ENCODE measurements at places on chromosomes 13 and 19. TPM values are rescaled to one million over a fixed set of nuclear protein-coding genes. Genes with fewer than 3 reads are reported as not detected.

Gene SLC6A16
- total RNA-seq: 0.98 TPM

Gene SMG9
- 111 TPM for total RNA-seq

Gene RASGRP4
- total RNA-seq: 0.30 TPM

Gene C5AR2
- total RNA-seq: not detected

Gene ZNF709
- 1.9 TPM for total RNA-seq

Gene KIR3DL2
- total RNA-seq: not detected

Gene BCAM
- not detected for total RNA-seq

Gene ERICH6B
- total RNA-seq: not detected

Gene NDUFA7
- 95.9 TPM for total RNA-seq

Gene SMIM17
- not detected for total RNA-seq

Gene CGB8
- not detected for total RNA-seq

Gene B3GNT3
- total RNA-seq: 0.19 TPM

Gene PTGIR
- 16.3 TPM for total RNA-seq

GRCh38 chr13:20337884-20338551 is 105.9 kb upstream of the GJB6 start:
- no peak for DNase-seq

DNA sequence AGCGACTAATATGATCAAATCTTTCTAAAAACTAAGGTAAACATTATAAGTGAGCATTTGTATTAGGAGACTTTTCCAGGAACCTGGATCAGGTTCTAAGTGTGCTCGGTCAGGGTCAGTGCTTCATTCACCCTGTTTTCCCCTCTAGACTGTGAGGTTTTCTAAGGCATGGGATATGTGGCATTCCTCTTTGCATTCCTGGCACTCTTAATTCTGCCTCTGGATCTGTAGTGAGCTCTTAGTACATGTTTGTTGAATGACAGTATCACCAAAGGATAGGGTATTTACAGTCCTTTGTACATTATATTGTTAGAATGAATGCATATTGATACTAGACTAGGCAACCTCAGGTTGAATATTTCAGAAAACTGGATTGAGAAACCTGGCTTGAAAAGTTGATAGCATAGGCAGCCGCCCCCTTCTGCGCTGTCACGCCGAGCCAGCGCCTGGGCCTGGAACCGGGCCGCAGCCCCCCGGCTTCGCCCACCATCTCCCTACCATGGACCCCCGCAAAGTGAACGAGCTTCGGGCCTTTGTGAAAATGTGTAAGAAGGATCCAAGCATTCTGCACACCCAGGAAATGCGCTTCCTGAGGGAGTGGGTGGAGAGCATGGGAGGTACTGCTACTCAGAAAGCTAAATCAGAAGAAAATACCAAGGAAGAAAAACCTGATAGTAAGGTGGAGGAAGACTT is 156.5 kb downstream of the KCNRG start:
- no peak for DNase-seq

GRCh38 chr13:73542446-73542845 is 483.6 kb downstream of the KLF5 start:
- DNase-seq: no peak

GRCh38 chr13:93338906-93339305 is 112.3 kb downstream of the GPC6 start:
- DNase-seq: no peak

GRCh38 chr13:50070186-50070585 is 54.9 kb downstream of the KCNRG start:
- no peak for DNase-seq

- no peak for DNase-seq
Measured at GRCh38 chr13:31850041-31850555, 110.8 kb downstream of the RXFP2 start.

DNA sequence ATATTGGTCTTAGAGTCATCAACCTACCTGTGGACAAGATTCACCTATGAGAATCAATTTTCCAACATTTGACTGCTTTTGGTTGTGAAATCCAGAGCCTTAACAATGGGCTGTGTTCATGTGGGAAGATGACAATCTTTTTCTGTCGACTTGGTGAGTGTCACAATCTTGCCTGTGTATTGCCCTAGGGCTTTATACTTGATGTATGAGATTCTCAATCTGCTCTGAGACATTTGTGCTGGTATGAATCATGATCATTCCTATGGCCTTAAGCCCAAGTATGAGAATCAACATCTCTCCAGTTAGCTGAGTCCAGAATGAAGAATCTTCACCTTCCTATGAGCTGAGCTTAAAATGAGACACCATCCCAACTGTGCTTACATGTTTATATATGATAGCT is 68.7 kb downstream of the ZNF726 start:
- no peak for DNase-seq

GRCh38 chr19:45075301-45076028 is 813 bp downstream of the ZNF296 start:
- DNase-seq: peak; percentile 64

GRCh38 chr13:91565296-91565695 is 166.9 kb downstream of the GPC5 start:
- DNase-seq: no peak

DNA sequence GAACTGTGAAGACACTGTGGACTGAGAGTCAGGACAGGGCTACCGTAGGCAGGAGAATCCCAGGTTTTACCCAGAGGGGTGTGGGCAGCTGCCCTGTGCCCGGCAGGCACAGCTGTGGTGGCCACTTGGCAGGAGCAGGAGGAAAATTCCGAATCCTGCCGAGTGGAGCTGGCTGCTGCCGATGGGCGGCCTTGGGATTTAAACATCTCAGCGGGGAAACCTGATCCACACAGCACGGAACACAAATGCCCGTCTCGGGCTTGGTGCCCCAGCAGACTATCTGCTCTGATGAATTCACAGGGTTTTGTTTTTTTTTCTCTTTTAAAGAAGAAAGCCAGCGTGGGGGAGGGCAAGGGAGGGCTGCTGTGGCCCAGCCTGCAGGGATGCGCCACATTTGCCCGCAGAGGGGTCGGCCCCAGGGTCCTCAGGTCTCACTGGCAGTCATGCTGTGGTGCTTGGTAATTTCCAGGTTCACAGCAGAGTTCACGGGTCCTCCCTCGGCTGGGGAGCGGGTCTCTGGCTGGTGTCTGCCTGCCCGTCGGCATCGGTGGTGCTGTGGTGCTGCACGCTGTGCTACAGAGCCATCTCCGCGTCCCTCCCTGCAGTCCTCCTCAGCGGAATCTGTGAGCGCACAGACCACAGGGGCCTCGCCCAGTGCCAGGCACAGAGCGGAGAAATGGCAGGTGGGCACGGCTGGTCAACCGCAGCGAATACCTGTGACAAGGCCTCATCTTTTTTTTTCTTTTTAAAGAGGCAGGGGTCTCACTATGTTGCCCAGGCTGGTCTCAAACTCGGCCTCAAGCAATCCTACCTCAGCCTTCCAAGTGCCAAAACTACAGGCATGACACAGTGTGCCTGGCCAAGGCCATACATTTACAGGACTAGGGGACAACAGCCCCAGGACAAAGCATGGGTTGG is 28.1 kb downstream of the MPND start:
- DNase-seq: no peak

- no peak for DNase-seq
Measured at GRCh38 chr13:107716741-107717140, 498.6 kb downstream of the LIG4 start.

DNA sequence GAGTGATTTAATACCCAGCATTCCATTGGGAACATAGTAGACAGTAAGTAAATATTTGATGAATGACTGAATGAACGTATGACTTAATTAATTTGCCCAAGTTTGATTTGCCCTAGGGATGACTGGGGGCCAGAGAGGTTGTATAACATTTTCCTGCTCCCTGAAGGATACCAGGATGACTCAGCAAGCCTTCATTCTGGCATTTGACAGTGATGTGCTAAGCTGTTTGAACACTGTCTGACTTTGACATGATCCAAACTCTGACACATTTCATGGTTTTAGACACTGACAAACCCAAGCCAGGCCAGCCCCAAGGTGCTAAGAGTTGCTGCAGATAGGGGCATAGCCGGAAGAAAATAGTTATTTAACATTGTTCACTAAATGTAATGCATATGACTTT is 53.4 kb upstream of the KLF12 start:
- peak; percentile 13 for DNase-seq

DNA sequence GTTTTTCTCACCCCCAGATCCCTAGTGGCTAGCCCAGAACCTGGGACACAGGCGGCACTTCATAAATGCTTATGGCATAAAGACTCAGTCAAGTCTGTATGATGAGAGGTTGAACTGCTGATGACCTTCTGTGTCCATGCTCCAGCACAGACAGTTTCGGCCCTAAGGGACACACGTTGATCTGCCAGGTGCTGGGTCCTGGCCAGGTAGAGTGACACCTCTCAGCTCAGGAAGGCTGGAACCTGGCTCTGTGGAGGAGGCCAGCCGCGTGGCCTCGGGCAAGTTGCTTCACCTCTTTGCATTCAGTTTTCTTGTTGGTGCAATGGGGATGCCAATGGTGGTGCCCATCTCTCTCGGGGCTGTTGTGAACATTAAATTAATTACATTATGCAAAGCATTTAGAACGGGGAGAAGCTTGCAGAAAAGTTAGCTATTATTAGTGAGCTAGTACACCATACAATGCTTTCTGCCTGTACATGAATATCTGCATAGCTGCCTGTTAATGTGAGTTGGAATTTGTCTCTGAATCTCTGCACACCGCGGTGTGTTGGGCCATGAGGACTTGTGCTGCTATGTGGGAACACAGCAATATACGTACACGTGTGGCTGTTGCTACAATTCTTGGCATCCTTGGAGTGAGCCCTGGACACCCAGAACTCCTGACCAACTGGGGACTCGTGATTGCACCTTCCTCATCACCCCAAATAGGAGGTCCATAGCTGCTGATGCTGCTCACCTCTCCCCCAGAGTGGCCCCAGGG is 8.4 kb downstream of the GADD45B start:
- no peak for DNase-seq

GRCh38 chr13:99205621-99206220 is 5.1 kb downstream of the UBAC2 start:
- DNase-seq: no peak

GRCh38 chr19:17703824-17704463 is 15.3 kb upstream of the MAP1S start:
- peak; percentile 82 for DNase-seq

DNA sequence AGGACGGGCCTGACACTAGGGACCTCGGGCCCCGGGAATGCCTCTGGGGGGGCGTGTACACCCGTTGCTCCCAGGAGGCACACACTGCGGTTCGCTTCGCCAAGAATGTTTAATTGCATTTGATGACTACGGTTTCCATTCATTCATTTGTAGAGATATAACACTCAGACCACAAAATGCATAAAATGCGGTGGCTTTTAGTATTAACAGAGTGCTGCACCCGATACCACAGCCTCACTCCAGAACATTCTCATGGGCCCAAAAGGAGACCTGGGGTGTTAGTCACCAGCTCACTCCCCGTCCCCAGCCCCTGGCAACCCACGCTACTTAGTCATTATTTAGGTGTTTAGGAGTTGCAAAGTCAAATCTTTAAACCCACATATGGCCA is 21.8 kb downstream of the HCN2 start:
- peak; percentile 87 for DNase-seq

DNA sequence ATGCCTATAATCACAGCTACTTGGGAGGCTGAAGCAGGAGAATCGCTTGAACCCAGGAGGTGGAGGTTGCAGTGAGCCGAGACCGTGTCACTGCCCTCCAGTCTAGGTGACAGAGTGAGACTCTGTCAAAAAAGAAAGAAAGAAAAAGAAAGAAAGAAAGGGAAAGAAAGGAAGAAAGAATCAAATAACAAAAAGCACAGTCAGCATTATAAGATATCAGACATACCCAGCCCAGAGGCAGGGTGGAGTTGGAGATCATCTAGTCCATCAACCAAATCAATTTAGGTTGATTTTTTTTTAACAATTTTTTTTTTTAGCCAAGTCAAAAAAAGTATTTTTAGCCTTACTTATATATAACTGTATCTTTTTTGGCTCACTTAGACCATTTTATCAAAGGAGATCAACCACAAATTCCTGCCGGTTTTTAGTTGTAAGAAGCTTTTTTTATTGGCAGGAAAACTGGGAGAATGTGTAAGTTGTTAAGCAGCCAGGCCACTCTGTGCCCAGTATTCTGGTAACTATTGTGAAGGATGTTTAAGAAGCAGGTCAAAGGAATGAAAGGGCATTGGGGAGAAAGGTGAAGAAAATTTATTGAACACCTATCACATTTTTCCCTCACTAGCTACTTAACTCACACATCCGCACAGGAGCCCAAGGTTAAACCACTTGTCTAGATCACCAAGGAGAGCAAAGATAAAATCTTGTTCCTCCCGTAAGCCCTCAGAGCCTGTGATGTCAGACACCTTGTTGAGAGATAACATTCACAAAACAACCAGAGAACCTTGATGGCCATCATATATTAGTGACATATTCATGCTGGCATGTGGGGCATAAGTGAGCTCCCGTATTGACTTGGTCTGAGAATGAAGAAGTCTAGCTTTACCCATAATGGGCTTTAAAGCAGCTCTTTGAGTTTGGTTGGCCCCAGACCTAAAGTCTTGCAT is 91.8 kb downstream of the COL4A2 start:
- no peak for DNase-seq

- DNase-seq: no peak
Measured at GRCh38 chr13:74206855-74207254, 72.7 kb upstream of the KLF12 start.

DNA sequence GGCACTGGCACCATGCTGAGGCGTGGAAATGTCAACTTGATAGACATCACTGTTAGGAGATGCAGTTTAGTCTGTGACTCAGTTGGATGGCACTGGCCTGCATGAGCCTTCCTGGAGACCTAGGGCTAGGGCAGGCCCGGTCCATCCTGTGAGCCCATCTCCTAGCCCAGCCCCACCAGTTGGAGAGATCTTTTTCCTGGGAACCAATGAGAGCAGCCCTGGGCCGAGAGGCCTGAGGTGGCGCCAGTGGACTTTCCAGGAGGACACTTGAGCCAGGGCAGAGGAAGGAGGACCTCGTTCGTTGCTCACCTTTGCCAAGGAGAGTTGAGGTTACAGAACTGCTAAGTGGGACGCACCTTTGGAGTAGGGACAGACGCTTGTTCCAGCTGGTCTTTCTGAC is 100.5 kb upstream of the TEX29 start:
- DNase-seq: no peak

DNA sequence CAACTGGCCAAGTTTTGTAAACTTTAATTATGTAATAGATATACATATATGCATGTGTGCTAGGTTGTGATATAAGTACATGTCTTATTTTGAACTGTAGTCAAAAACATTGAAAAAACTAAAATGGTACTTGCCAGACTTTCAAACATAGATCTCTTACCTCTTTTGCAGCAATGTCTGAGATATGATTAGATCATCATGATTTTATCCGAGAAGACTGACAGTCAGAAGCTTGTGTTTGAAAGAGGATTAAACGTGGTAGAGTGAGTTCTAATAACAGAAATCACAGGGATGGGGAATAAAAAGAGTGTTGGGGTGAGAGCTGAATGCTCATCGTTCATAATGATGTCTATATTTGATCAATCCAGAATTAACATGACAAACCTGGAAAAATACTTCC is 18.2 kb upstream of the ACP7 start:
- DNase-seq: no peak

- no peak for DNase-seq
Measured at GRCh38 chr13:95387733-95388207, 86.5 kb upstream of the ABCC4 start.

- DNase-seq: no peak
Measured at GRCh38 chr13:44902738-44903137, 86.5 kb downstream of the NUFIP1 start.

- no peak for DNase-seq
Measured at GRCh38 chr13:30659980-30660379, 42.3 kb downstream of the USPL1 start.
